Left renal cortex interstitium (tissue), 4 donors: ENCODE measurements at places on chromosomes 6 and 20. TPM values are rescaled to one million over a fixed set of nuclear protein-coding genes. Genes with fewer than 3 reads are reported as not detected.

Gene LRRC73
- polyA plus RNA-seq: 1.2 TPM

DNA sequence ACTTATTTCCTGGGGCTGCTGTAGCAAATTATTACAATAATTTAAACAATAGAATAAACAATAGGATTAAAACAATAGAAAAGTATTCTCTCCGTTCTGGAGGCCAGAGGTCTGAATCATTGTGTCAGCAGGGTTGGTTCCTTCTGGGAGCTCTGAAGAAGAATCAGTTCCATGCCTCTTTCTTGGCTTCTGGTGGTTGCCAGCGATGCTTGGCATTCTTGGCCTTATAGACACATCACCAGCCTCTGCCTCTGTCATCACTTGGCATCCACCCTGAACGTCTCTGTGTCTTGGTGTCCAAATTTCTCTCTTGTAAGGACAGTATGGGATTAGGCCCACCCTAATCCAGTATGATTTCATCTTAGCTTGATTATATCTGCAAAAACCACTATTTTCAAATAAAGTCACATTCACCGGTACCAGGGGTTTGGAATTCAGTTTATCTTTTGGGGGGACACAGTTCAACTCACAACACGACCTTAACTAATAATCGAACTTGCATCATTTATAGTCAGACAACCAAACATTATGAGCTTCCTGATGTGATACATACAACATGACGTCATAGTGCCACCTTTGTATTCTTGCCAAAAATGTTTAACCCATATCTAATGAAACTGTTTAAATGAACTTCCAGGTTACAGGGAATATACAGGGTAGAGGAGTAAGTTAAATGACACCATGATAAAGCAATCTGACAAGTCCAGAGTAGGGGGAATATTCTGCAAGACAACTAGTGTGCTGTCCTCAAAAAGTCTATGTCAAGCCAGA is 84.7 kb upstream of the RNF24 start:
- no peak for DNase-seq

GRCh38 chr6:162343936-162344645 is 383.5 kb downstream of the PRKN start:
- no peak for DNase-seq

DNA sequence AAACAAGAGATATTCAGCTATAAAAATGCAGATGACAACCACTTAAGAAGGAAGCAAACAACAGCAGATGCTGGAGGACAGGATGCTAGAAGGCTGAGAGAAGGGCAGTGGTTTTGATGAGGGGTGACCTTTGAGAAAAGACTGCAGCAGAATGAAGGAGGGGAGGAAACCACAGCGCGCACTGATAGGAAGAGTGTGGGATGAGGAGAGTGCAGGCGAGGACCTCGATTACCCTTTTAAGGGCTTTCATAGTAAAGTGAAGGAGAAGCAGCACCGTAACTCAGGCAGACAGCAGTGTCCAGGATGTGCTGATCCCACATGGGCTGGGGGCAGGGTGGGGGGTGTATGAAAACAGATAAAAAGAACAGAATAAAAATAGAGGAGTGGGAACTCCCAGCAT is 19.2 kb downstream of the ZBTB2 start:
- no peak for DNase-seq

Gene GSTA1
- 1.1 TPM for polyA plus RNA-seq
